ENCODE measurements at places on chromosomes 2 and 18. TPM values are rescaled to one million over a fixed set of nuclear protein-coding genes. Genes with fewer than 3 reads are reported as not detected.

Gene UGT1A4
- not detected for total RNA-seq

Gene TCF7L1
- total RNA-seq = 9.9 TPM

Gene FAM228A
- 0.18 TPM for total RNA-seq

Gene NEU4
- 0.41 TPM for total RNA-seq

Gene STPG4
- not detected for total RNA-seq

- no peak for DNase-seq
Observed at GRCh38 chr2:164044622-164045021, 308.8 kb upstream of the FIGN start.

GRCh38 chr2:173571887-173572680 is 217.4 kb downstream of the CDCA7 start:
- DNase-seq = no peak

- no peak for DNase-seq
Observed at GRCh38 chr18:23963443-23964165, 51.0 kb upstream of the TTC39C start.

GRCh38 chr2:232928551-232929302 is 58.7 kb downstream of the SNORC start:
- DNase-seq = peak; percentile 79

- peak; percentile 62 for DNase-seq
Observed at GRCh38 chr18:72672364-72673184, 128.4 kb upstream of the CBLN2 start.

GRCh38 chr2:232993231-232993821 is 19.7 kb downstream of the NGEF start:
- no peak for DNase-seq

DNA sequence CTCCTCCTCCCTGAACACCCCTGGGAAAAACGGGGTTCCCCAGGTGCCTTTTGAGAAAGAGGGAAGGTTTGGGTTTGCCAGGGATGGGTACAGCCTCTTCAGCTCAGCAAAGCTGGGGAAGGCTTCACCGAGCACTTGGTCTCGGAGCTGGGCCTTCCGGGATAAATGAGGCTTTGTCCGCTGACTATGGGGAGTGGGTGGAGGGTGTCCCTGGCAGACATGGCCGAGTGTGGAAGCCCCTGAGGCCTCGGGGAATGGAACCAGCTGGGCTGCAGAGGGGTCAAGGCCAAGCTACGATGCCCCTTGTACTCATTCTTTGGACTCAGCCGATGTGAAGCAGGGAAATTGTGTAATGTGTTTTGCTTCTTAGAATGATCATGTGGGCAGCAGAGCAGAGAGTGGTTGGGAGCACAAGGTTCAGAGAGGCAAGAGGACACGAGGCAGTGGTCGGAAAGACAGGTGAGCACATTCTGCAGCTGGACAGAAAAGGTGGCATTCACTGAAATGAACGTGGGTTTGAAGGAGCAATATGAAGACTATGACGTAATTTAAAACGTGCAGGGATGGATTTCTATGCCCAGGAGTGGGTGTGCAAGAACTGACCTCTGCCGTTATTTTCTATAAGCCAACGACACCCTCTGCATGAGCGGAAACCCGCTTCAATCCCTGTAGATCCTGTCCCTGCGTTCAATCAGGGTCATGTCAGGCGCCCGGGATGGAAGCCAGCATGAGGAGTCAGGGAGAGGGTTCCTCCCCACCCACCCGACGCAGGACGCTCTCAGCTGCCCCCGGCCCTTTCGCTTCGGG is 142.6 kb downstream of the PXDN start:
- DNase-seq = peak; percentile 62

DNA sequence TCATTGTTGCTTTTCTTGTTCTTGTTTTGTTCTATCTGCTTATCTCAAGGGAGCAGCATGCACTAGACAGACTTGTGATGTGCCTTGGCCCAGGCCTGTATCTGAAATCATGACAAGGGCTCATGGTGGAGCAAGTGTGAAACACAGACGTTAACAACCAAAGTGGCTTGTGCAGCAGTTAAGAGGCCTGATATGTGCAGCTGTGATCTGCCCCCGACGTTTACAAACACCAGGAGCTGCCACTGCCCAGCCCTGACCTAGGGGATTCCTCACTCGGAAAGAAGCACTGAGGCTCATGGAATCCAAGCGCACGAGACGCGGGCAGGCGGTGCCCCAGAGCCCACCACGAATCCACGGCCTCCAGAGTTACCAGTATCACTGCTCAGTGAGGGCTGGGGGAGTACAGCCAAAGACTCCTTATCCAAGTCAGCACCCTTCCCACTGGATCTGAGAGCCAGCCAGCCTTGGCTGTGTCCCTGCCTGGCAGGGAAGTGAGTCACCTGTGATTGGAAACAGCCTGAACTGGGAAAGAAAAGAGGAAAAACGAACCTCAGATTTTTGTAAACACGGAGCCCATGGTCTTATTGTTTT is 62.3 kb upstream of the SNTG2 start:
- no peak for DNase-seq

- no peak for DNase-seq
Observed at GRCh38 chr2:238948765-238949641, 101.1 kb downstream of the TWIST2 start.

GRCh38 chr2:156883804-156884203 is 373.7 kb upstream of the GALNT5 start:
- no peak for DNase-seq

DNA sequence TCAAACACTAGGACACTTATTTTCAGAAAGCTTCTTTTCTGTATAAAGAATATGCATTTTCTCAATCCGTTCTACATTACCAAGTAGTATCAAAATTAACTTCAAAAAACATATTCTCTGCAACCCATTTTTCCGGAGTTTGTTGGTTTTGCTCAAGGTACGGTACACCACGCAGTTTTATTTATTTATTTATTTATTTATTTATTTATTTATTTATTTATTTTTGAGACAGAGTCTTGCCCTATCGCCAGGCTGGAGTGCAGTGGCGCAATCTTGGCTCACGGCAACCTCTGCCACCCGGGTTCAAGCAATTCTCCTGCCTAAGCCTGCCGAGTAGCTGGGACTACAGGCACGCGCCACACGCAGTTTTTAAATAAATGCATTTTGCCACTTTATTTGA is 900.3 kb downstream of the CBLN2 start:
- DNase-seq = no peak

DNA sequence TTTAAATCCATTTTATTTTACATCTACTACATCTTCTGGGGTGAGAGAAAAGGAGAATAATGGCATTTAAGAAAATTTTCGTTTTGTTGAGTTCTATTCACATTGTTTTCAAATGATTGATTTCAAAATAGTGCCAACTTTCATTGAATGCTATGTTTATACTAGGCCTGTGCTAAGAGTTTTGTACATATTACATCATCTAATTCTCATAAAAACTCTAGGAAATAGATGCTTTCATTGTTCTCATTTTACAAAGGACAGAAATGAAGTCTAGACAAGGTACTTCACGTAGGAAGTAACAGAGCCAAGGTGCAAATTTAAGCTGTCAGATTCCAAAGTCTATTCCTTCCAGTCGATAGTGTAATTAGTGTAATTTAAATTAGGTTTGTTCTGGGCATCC is 402.8 kb upstream of the UBE2E3 start:
- no peak for DNase-seq

DNA sequence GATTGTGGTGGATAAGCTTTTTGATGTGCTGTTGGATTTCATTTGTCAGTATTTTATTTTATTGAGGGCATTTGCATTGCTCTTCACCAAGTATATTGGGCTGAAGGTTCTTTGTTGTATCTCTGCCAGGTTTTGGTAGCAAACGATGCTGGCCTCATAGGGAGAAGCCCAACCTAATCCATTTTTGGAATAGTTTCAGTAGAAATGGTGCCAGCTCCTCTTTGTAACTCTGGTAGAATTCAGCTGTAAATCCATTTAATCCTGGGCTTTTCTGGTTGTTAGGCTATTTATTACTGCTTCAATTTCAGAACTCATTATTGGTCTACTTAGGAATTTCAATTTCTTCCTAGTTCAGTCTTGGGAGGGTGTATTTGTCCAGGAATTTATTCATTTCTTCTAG is 309.8 kb upstream of the SETBP1 start:
- no peak for DNase-seq
